ENCODE measurements at places on chromosomes 16 and 17.
A peak's percentile ranks its signal among the peaks of the same experiment; 100 is the strongest.

- peak; percentile 46 for DNase-seq
Observed at GRCh38 chr16:27318392-27319256, 4.8 kb downstream of the IL4R start.

DNA sequence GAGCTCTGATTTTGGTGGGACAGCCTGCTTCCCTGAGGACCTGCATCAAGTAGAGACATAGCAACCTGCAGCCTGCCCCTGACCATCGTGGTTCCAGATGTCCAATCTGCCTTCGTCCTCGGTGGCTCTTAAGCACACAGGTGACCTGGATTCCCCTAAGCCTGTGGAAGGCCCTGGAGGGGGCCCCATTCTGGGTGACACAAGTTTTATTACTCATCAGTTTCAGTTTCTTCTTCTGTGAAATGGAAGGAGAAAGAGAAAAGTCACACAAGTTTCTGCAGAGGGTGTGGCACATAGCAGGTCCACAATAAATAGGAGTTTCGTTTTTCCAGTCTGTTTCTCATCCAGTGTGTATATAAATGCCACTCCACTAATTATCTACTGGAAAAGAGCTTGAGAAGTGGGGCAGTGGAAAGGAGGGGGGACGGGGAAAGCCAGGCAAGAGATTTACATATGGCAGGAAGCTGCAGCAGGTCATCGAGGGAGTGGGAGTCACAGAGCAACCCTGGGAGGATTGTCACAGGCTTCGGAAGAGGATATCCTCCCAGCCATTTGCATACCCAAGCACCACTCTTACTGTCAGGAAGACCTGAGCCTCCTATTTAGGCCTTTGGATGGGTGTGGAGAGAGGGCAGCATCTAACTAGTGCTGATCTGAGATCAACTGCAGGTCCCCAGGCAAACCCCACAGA lies 10.0 kb upstream of the NOS2 start:
- DNase-seq = no peak

GRCh38 chr16:19853132-19853741 lies 31.4 kb downstream of the GPRC5B start:
- no peak for DNase-seq

- no peak for DNase-seq
Observed at GRCh38 chr17:80719449-80719848, 174.8 kb downstream of the RPTOR start.

DNA sequence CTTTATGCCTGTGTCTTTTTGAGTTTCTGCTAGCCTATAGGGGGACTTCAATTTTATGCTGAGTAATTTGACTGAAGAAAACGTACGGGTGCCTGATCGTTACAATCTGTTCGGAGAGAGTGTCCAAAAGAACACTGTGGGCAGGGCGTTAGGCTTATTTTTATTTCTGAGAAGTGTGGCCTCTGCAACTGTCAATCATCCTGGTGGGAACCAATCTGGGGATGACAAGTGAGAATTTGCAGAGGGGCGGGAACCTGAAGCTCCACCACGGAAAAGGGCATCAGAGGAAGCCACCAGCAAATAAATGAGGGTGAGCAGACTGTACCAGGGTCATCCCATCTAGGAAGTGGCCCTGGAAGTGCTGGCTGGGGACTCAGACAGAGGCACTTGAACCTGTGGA lies 12.0 kb upstream of the CDYL2 start:
- no peak for DNase-seq

- DNase-seq = no peak
Observed at GRCh38 chr16:13344001-13344400, 442.6 kb downstream of the SHISA9 start.

DNA sequence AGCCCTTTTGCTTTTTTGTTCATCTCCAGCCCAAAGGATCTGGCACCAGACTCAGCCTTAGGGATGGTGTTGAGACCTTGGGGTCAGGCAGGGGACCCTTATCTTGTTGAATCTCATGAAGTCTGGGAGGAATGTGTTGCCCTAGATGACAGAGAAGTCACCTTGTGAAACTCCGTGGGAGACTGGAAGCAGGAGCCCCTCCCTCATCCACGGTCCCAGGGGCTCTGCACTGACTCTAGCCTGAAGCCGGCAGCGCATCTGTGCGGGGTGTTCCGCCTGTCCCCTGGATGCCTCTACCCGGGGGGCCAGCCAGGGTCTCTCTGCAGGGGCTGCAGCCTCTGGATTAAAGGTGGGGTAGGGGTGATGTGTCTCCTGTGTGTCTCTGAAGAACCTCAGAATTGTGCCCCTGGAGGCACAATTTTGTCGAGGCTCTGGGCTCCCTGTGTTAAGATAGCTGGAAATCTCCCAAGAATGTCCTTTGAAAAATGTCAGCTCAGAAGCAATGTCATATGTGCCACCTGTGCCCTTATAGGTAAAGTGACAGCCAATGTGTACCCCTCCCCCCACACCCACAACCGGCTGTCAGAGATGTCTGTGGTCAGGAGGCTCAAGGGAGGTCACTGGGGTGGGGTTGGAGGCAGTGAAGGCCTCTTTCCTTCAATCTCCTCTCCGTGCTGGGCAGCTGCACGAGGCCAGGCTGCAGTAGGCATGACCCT lies 32.1 kb upstream of the CDC42EP4 start:
- DNase-seq = no peak

DNA sequence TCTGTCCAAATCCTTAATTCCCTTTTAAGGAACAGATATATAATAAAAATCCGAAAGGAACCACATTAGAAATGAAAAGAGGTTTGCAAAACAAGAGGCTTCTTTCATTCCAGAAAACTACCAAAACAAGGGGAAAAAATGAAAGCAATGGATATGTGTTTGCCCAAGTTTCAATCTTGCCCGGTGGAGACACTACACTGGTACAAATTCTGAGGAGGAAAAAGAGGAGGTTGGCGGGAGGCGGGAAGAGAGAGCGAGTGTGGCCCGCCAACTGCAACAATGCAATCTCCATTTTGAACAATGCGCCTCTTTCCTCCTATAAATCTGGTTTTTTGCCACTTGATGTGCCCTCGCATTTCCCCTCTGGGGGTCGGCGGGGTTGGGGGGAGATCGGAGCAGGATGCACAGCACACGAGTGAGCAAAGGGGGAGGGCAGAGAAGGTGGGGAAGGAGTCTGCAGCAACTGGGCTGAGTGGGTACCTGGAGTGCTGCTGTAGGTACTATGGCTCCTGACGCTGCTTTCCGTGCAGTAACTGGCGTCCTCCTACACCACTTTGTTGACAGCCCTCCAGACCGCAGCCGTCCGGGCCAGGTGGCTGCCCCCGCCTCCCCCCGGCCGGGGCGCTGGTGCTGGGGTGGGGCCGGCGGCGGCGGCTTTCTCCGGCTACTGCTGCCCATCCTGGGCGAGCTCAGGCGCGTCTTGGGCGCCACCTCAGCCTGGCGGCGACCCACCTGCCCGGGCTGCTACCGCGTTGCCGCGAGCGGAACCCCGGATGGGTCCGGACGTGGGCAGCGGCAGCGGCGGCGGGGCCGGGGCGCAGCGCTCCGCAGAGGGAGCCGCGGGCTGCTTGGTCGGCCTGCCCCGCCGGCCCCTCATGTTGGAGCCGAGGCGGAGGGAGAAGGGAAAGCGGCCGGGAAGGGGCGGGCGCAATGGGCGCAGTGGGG lies 93.8 kb upstream of the PLEKHM1 start:
- peak; percentile 42 for DNase-seq

DNA sequence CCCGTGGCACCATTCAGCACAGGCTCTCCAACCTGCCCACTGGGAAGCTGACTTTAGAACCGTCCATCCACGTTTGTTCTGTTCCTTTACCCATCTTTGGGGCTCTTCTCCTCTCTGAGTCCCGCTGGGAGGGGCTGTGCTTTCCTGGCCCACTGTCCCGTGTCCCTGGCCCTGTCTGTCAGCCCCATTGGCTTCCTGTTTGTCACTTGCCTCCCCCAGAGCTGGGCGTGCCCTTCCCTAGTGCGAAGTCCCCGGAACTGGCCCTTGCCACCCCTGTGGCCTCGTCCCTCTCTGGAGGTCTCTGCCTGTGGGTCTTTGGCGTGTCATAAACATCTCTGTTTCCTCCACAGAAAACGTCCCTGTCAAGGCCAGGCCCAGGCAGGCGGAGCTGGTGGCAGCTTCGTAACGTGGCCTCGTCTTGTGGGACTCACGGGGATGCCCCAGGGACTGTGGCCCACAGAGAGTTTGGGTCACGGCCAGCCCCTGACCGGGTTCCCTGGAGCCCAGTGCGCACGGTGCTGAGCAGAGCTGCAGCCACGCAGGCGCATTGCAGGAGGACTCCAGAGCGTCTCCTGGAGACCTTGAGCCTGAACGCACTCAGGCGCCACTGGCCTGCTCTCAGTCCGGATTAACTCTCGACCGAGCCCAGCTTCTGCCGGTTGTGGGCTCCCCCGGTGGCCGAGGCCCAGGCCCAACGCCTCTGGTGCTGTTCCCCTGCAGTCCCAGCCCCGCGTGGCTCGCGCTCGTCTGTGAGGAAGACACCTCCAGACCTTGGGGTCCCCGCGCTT lies 7.3 kb downstream of the CHMP6 start:
- no peak for DNase-seq

DNA sequence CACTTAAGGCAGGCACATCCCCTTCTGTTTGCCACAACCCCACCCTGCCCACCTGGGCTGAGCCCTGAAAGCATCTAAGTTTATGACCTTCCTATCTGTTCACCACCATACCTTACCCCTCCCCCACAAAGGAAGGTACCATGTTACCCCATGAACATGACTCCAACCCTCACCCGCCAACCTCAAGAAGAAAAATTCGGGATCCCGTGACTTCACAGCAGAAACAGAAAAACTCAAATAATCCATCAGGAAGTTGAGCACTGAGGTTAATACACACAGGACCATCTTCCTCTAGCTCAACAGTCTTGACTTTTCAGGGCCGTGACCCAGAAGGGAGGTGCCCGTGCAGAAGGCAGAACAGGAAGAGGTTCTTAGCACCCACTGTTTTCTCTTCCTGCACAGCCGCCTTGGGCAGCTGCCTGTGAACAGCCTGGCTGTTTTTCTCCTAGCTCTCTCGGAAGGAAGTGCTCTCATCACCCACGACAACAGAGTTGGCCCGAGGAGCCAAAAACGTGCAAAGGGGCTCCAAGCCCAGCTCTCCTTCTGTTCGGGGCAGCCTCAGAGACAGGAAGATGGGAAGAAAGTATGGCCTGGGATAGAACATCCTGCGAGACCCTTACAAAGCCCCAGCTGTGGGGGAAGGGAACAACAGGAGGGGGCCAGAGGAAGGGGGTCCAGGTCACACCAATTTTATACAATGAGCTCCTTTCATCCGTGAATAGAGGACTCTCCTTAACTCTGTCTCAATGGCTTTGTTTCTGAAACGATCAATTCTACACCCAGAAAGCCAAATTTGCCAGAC lies 101.1 kb downstream of the XYLT1 start:
- peak; percentile 41 for DNase-seq
